ENCODE measurements at places on chromosomes 7 and 10. TPM values are rescaled to one million over a fixed set of nuclear protein-coding genes. Genes with fewer than 3 reads are reported as not detected.

DNA sequence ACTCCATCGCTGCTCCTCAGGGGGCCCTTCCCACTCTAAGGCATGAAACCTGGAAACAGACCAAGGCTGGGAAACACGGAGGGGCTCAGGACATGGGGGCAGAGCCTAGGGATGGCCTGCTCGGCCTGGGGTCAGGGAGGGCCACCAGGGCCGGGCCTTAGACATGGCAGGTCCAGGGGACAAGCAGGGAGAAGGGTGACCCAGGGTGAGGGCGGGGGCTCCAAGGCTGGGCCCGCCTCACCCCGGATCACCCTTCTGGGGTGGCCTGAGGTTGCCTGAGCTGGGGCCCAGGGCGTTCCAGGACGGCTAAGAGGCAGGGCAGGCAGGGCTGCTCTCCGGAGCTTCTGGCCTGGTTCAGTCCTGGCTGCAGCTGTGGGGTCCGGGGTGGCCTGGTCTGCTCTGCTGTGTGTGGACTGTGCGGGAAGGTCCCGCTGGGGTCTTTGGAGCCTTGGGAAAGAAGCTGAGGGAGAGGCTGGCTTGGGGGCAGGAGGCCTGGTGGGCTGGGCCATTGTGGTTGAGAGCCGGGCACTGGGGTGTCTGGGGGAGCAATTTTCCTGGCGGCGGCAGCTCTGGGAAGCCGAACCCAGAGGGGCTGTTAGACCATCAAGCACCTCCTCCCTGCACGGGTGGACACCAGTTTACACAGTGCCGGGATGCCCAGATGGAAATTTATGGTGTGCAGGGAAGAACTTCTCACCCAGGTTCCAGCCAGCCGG is 52.2 kb downstream of the UNCX start:
- ATAC-seq: peak; percentile 42

DNA sequence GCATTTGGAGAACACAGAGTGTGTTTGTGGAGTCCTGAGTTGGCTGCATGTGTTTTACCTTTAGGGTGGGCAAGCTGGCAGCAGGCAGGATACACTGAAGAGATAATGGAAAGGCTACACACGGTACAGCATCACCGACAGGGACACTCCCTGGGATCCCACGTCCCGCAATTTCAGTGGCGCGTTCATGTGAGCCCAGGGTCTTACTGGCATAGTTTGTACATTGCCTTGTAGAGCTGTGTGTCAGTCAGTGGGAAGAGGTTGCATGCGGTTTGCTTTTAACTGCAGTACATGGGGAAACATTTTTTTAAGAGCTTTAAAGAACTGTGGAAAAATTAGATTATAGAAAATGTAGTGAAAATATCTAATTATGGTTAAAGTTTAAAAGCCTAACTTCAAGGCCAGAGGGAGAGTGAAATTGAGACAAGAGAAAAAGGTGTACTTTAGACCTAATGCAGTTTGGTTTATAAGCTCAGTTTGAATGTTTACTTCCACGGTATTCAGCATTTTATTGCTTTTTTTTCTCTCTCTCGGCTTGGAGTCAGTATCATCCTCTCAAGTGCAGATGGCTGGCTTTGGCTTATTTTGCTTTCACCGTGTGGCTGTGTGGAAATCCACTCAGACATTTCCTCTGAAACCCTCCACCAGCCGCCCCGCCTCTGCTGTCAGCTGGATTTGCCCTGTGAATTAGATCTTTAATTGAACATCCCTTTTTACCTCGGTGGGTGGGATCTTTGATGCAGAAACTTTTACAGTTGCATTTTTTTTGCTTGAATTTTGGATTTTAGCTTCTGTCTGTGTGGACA is 364.2 kb upstream of the COBL start:
- no peak for ATAC-seq

The C10orf105 gene
- not detected for total RNA-seq

The SFTPD gene
- 2.0 TPM for total RNA-seq

- ATAC-seq: peak; percentile 52
Observed at GRCh38 chr7:150755473-150756099, 18.4 kb downstream of the GIMAP5 start.

The ZNF853 gene
- total RNA-seq: 0.24 TPM

The METTL2B gene
- total RNA-seq: 18.4 TPM

- ATAC-seq: peak; percentile 6
Observed at GRCh38 chr7:42236266-42236975, 588 bp downstream of the GLI3 start.

The SLC13A1 gene
- total RNA-seq: not detected

GRCh38 chr7:51108134-51108533 is 208.5 kb downstream of the COBL start:
- no peak for ATAC-seq

DNA sequence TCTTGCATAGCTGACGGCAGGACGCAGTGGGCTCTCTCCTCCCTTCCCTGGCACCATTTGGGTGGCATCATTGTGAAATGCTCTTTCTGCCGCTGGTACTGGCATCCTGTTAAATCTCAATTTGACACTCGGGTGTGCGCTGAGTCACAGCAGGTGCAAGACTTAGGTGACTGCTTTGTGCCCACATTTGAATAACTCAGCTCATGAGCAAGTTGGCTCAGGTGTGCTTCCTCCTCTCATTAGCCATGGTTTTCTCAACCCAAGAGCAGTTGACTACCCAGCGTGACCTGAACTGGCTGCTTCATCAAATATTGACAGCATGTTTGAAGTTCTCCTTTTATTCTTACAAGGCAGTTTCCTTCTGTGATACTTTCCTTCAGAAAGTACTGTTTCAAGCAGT is 24.6 kb upstream of the NFE2L3 start:
- ATAC-seq: peak; percentile 96

- no peak for ATAC-seq
Observed at GRCh38 chr7:43456200-43456599, 126.7 kb upstream of the STK17A start.

DNA sequence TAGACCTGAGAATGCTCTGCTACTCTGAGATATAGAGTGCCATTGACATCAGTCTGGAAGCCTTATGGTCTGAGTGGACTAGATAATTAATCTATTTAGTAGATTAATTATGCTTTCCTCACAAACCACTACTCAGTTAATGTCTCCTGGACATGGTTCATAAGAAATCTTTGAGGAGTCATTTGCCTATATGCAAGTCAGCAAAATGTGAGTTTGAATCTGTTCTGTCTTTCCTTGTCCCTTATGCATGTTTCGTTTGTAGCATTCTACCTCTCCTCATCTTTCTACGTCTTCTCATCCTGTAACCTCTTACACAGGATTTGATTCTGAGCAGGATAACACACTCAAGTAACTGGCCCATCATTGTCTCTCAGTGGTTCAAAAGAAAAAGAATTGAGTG is 735.4 kb upstream of the LRRTM3 start:
- ATAC-seq: no peak

The HOXA9 gene
- total RNA-seq: 1.7 TPM

GRCh38 chr10:44723082-44723481 is 188.1 kb upstream of the TMEM72 start:
- no peak for ATAC-seq

DNA sequence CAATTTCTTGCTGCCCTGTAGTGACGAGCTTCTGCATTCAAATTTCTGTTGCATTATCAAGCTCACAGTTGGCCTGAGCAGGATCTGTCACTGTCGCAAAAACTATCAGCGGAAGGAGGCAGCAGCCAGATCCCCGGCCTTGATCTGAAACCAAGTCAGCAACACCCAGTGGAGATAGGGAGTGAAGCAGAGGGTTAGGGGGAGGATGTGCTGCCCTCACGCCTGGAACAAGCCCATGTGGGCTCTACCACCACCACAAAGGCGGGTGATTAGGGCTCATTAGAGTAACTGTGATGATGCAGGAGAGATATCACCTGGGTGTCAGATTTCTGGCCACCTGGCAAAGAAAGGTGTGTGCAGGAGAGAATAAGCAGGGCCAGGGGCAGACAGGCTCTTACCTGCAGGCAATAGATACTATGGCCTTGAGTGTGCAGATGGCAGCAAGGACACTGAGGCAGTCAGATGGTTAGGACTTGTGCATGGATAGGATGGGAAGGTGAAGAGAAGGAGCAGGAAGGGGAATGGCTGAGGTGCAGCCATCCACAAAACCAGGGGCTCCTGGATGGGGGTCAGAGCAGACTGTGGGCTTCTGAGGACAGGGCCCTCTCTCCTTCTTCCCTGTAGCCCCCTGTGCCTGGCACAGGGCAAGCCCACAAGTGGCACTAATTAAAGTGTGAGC is 417.3 kb downstream of the RPS24 start:
- ATAC-seq: no peak

- no peak for ATAC-seq
Observed at GRCh38 chr10:131473645-131474044, 162.1 kb upstream of the TCERG1L start.

The UBE2D4 gene
- total RNA-seq: 9.2 TPM

- no peak for ATAC-seq
Observed at GRCh38 chr7:150753239-150753638, 16.0 kb downstream of the GIMAP5 start.

The EBLN1 gene
- not detected for total RNA-seq

The SCIN gene
- total RNA-seq: 1.1 TPM

The GRID1 gene
- total RNA-seq: 0.68 TPM

DNA sequence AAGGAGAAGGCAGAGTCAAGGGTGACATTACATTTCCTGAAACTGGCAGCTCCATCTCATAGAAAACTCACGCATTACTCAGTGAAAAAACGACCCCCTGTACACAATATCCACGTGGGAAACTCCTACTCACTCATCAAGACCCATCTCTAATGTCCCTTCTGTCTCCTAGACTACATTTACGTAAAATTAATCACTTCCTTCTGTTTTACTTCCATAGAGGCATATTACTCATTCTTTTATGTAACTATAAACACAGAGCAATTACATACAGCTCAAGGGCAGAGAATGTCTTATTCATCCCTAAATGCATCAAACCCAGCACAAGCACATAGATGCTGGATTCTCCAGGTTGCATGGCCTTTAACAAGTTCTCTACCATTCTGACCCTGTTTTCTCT is 281.8 kb downstream of the KCNMA1 start:
- peak; percentile 61 for ATAC-seq

GRCh38 chr7:100852048-100852872 is at the start of gene SLC12A9:
Gene SLC12A9, plus strand, starts transcription at chr7:100852713. Its CDS starts 1,485 bp downstream, at chr7:100854198.
- ATAC-seq: peak; percentile 97

DNA sequence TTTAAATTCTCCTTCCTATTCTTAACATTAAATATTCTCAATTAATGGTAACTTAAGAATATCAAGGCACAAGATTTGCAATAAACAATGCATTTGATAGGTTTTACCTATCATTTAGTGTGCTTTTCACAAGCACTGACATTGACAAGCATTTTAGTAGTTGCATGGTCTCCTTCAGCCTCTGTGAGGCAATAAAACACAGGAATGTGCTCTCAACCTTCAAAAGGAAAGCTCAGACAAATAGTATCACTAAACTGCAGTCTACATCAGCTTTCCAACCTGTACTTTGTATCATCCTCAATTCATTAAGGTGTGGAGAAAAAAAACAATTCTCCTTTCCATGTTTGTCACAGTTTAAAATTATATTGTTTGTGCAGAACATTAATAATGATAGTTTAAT is 51.1 kb upstream of the TSPAN13 start:
- no peak for ATAC-seq

The SLC26A5 gene
- not detected for total RNA-seq

DNA sequence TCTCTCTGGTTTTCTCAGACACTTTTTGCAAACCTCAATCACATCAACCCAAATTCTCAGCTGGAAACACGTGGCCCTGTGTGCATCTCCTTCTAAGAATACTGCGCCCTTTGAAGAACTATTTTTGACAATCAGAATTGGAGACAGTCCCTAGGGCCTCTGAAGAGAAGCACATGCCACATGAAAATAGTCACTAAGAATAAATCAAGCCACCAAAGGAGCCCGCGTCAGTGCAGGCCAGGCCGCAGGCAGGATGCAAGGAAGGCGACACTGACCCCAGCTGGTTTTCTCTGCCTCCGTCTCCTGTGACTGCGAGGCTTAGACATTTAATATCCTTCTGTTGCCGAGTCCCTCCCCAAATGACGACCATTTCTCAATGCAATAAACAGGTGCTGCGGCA is 88.0 kb upstream of the ADAM12 start:
- ATAC-seq: no peak

DNA sequence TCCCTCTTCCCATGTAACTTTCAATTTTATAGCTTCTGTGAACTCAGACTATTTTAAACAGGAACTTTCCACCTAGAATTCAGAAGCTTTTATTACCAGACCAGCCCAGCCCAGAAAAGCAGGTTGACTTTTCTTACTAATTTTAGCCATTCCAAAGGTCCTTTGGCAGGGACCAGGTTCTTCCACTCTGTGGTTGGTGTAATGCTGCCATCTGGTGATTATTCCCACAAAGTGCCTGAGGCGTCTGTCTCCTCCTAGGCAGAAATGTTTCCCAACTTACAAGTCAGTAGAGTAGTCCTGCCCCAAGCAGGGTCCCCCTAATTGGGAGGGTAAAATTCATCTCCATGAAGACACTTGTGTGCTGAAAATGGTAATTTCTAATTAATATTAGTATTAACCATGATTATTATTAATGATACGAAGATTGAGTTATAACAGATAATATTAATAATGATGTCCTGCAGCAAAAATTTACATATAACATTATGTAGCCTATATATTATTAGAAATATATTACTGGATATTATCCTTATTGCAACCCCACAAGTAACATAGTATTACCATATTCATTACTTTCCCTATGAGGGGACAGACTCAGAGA is 53.0 kb upstream of the PPP1R17 start:
- peak; percentile 66 for ATAC-seq

GRCh38 chr7:52838981-52839411 is 196.4 kb upstream of the POM121L12 start:
- ATAC-seq: no peak

- ATAC-seq: no peak
Observed at GRCh38 chr7:28018020-28018419, 162.6 kb downstream of the JAZF1 start.

DNA sequence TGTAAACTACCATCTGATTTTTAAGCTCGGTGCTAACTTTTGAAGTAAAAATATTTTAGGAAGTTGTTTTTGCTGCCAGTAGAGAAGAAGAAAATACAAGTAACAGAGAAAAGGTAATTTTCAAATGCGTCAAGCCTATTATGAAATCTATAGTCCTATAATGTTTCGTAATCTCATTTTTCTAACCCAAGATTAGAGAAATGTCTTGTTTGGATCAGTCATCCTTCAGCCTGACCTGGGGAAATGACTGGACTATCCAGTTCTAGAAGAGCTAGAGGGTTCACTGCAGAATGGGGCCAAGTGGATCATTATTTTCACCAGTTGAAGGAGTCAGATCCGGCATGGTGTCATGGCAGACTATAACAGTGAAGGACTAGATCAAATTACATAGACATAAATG is 62.7 kb upstream of the FGL2 start:
- ATAC-seq: no peak

The EGFR gene
- total RNA-seq: 101 TPM

The IL6 gene
- total RNA-seq: not detected

The OR6B1 gene
- not detected for total RNA-seq

- no peak for ATAC-seq
Observed at GRCh38 chr10:124030061-124030460, 63.3 kb downstream of the CHST15 start.

GRCh38 chr7:38339953-38340819 is 66.8 kb upstream of the TARP start:
- no peak for ATAC-seq

The NRCAM gene
- 10.9 TPM for total RNA-seq

- no peak for ATAC-seq
Observed at GRCh38 chr7:82477733-82478515, 34.3 kb upstream of the CACNA2D1 start.

GRCh38 chr7:101420436-101420835 is 57.8 kb downstream of the COL26A1 start:
- ATAC-seq: peak; percentile 8
